Activated T-cell treated with anti-CD3 and anti-CD28 coated beads for 4 hours (primary cell): ENCODE measurements at places on chromosomes 16 and 17.

DNA sequence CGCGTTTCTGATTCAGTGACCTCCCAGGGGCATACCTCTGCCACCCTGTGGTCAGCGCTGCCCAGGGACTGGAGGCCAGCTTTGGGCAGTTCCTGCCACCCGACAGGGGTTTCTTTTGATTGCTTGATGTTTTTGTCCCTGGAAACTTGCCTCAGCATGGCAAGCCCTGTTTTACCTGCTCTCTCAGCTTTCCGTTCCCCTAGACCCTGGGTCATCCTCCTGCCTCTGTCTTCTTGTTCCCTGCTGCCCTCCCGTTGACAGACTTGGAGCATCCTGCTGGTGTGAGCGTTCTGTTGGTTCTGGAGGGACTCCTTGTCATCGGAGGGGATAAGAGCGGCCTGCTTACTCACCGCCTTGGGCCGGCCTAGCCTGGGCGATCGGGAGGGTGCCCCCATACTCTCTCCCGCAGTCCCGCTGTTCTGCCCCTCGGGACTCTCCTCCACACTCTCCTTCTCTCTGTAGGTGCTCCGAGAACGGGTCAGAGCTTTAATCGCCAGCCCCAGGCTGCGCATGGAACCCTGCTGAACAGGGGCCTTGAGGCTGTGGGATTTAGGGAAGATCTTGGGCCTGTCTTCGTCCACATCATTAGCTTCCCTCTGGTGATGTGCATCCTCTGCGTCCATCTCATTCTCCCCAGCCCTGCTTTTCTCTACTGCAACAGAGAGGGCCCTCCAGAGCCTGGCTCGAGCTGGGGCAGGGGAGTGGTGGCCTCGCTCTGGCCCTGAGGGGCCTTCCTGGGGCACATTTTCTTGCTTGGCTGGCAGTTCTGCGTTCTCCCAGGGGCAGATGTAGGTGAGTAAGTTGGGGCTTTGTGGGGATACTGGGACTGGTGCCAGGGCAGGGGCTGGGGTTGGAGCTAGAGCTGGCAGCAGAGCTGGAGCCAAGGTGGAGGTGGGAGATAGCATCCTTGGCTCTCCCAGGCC lies 13.7 kb downstream of the GPR179 start:
- no peak for DNase-seq

GRCh38 chr17:19361326-19361725 lies 1.2 kb downstream of the B9D1 start:
- no peak for DNase-seq

DNA sequence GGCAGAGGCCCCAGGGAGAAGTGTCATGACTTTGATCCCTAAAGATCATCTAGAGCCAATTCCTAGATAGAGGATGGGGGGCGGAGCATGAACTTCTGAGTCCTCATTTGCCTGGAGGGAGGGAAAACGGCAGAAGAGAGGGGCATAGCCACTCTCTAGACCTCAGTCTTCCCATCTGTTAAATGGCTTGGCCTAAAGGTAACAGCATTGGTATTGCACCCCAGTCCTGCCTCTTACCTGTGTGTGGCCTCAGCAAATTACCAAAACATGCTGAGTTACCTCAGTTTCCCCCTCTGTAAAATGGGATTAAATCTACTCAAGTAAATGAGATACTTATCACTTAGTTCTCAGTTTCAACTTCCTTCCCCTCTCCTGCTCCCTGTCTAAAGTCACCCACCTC lies 47.5 kb downstream of the CNGB1 start:
- no peak for DNase-seq

DNA sequence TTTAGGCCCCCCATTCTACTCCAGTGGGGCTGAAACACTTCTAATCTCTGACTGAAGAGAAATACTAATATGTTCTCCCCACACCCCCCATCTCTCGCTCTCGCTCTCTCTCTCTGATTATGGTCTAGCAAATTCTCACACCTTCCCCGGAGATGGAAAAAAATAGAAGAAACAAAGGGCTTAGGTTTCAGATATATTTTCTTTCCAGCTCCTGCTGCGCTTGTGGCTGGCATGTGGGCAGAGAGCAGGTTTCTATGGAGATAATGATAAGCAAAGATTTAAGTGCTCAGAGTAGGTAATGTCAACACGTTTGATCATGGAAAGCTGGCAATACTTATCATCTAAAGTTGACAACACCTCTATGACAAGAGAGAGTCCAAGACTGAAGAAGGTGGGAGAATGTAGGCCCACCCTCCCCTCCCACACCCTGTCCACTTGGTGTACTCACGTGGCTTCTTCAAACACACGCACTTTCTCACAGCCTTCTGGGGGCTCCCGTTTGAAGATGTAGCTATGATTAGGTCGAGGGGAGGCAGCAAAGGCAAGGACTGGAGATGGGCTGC lies 8.0 kb upstream of the SLC35B1 start:
- peak; percentile 26 for DNase-seq

DNA sequence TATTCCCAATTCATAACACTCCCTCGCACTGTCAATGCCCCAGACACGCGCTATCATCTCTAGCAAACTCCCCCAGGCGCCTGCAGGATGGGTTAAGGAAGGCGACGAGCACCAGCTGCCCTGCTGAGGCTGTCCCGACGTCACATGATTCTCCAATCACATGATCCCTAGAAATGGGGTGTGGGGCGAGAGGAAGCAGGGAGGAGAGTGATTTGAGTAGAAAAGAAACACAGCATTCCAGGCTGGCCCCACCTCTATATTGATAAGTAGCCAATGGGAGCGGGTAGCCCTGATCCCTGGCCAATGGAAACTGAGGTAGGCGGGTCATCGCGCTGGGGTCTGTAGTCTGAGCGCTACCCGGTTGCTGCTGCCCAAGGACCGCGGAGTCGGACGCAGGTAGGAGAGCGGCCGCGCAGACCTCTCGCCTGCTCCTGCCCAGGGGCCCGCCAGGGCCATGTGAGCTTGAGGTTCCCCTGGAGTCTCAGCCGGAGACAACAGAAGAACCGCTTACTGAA lies at the start of gene GRN:
Gene GRN, plus strand, starts transcription at position 364 of the 515 bp plus-strand sequence. CDS start 3,863 bp downstream, outside the sequence.
- peak; percentile 74 for DNase-seq

DNA sequence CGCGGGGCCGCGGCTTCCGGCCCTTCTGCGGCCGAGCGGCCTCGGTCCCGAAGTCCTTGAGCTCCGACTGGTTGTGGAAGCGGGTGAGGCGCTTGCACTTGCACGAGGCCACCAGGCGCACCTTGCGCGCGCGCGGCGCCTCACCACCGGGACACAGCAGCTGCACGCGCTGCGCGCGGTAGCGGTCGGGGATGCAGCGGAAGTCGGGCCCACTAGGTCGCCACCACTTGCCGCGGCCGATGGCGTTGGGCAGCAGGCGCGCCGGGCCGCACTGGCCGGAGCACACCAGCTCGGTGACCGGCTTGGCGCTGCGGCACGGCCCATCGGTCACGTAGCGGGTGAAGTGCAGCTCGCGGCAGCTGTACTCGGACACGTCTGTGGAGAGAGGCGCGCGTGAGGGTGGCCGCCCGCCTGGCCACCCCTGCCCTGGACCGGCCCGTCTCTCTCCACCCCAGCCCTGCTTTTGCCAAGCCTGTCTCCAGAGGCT lies 3.2 kb downstream of the SOST start:
- no peak for DNase-seq

DNA sequence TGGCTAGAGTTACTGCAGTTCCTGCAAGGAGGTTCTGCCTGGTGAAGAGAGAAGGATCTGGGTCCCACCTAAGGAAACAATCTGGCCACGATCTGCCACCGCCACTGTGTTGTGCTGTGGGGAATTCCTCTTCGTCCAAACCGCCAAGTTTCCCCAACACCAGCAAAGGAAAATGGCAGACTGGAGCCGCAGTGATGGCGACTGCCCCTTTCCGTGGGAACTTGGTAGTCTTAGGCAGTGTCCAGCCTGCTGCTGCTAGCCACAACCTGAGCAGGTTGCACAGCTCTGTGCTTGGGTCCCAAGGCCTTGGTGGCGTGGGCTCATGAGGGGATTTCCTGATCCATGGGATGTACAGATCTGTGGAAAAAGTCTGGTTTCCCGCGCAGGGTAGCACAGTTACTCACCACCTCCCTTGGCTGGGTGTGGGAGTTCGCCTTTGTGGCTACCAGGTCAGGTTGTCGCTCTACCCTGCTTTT lies 28.6 kb downstream of the NFATC3 start:
- DNase-seq = no peak

- DNase-seq = no peak
Measured at GRCh38 chr17:43956222-43956621, 2.5 kb upstream of the PYY start.

- DNase-seq = no peak
Measured at GRCh38 chr16:11393861-11394592, 48.8 kb downstream of the RMI2 start.

DNA sequence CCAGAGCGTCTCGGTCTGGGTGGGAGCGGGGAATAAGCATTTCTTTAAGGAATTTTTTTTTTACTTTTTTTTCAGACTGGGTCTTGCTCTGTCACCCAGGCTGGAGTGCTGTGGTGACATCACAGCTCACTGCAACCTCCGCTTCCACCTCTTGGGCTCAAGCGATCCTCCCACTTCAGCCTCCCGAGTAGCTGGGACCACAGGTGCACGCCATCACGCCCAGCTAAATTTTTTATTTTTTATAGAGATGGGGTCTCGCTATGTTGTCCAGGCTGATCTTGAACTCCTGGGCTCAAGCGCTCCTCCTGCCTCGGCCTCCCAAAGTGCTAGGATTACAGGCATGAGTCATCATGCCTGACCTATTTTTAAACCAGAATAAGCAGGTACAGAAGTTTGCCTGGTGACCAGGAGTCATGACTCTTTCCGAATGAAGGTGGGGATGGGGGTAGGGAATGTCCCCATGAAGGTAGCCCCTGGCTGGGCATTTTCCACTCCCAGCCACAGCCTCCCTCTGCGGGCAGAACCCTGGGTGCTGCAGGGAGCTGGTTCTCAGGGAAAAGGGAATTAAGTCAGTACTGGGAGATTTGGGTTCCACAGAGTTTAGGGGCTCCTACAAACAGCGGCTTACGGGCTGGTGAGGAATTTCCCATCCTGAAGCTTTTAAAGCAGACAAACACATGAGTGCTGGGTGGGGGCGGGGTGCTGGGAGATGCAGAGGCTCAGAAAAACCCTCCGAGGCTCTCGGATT lies 48.3 kb downstream of the TBC1D16 start:
- DNase-seq = no peak

- DNase-seq = no peak
Measured at GRCh38 chr16:11619327-11619851, 32.7 kb upstream of the LITAF start.

DNA sequence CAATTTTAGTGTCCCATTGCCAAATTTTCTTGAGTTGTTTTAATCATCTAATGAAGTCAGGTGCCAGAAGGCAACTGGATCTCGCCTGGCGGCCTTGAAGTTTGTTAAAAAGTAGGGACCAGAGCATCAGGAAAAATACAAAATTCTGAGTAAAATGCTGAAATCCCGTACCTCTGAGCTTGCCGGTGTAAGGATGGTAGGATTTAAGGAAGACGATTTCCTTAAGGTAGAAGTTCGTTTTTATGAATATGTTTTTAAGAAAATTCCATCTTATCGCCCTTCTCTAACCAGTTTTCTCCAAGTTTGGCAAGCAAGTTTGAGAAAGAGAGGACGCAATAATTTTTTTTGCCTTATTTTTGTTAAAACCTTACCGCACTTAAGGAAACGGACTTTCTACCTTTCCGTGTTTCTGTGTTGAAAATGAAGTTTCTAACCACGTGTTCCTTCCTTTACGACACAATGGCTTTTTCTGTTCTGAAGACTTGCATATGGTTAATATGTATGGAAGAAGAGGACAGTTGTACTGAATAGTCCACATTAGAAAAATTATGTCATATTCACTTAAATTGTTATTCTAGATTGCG lies 748 bp downstream of the ATF7IP2 start:
- DNase-seq = no peak

- DNase-seq = no peak
Measured at GRCh38 chr17:43832168-43832975, 574 bp downstream of the MPP3 start.

- DNase-seq = no peak
Measured at GRCh38 chr17:3678821-3679530, 10.4 kb downstream of the EMC6 start.

GRCh38 chr16:31709181-31709580 lies 164.4 kb upstream of the ZNF267 start:
- DNase-seq = no peak

GRCh38 chr17:74565126-74565525 lies 2.2 kb downstream of the CD300H start:
- no peak for DNase-seq

GRCh38 chr16:4114257-4115208 lies 1.7 kb downstream of the ADCY9 start:
- no peak for DNase-seq

GRCh38 chr16:55225972-55226542 lies 97.9 kb upstream of the IRX6 start:
- DNase-seq = no peak

GRCh38 chr16:4087099-4087885 lies 28.9 kb downstream of the ADCY9 start:
- no peak for DNase-seq

DNA sequence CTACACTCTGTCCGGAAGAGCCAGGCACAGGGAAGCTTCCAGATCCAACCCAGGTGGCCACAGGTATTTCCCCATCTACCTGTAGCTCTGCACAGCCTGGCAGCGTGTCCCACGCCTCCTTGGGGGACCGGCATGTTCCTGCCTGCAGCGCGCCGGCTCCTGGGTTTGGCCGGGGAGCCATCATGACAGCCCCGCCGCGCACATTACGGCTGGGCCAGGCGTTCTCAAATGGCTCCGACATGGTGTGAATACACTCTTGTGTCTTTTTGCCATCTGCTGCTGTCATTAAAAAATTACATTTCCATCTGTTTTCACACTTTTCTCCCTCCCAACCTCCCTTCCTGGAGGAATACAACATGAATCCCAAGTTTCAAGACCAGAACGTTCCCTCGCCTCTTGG lies 8.0 kb upstream of the GINS2 start:
- no peak for DNase-seq

DNA sequence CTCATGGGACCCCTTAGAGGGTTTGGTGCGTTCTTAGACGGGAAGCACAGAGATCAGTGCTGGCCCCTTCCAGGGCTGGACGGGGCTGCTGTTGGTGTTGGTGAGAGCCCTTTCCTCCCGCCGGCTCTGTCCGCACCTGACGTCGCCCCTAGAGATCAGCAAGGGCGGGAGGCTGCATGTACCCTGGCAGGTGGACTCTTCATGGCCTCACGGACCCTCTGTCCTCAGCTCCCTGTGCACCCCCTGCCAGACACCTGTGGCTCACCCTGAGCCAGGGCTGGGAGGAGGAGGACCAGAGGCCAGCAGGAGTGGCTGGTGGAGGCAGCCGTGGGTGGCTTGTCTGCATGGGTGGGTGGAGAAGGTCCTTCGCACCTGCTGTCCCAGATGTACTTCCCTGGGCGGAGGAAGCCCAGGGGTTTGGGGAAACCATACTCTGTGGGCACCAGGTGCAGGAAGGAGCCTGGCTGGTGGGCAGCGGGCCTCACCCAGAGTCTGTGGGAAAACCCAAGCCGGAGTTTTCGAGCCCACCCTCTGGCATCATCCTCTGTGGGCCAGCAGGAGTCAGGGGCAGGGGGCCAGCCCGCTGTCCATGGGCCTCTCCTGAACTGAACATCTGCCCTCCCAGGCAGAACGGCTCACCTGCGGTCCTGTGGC lies 348.6 kb downstream of the SEC14L1 start:
- DNase-seq = no peak

GRCh38 chr16:67023689-67024088 lies 5.3 kb upstream of the CBFB start:
- no peak for DNase-seq

GRCh38 chr16:84818989-84819643 lies 669 bp upstream of the CRISPLD2 start:
- no peak for DNase-seq

GRCh38 chr17:15659236-15659635 lies 24.9 kb downstream of the TRIM16 start:
- DNase-seq = no peak

GRCh38 chr16:66621973-66622372 lies 17.5 kb downstream of the CMTM3 start:
- DNase-seq = no peak

GRCh38 chr16:31079342-31079944 lies 5.2 kb downstream of the ZNF646 start:
- no peak for DNase-seq
